ENCODE measurements at places on chromosomes 16 and 17.
A peak's percentile ranks its signal among the peaks of the same experiment; 100 is the strongest.

- peak; percentile 99 for DNase-seq
Observed at GRCh38 chr17:44108440-44109311, 14.8 kb downstream of the HDAC5 start.

- no peak for DNase-seq
Observed at GRCh38 chr16:89606006-89606405, 7.4 kb upstream of the DPEP1 start.

DNA sequence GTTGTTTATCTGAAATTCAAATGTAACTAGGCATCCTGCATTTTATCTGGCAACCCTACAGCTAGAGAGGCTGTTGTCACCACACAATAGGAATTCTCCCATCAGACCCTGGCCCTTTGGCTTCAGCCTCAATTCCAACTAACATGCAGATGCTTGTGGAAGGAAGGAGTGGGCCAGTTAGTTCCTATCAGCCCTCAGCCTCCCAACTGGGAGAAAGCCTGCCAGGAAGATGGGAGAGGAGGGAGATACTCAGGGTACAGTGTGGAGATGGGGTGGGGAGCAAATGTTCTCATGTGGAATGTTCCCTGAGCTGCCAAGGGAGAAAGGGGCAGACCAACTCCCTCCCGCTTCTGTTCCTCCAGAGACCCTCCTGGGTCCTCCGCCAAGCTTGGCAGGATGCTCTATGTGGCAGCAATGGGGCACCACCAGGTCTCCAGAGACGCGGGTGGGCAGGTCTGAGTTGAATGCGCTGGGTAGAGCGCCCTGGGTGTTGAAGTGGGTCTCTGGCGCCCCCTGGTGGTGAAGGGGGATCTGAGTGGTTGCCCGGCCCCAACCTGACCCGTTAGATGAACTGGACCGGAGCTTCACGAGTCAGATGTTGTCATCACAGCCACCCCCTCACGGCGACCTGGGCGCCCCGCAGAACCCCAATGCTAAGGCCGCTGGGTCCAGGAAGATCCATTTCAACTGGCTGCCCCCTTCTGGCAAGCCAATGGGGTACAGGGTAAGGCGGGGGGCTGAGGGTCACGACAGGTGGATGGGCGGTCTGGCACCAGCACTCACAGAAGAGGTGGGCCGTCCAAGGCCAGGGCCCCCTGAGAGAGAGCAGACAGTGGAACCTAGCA, 15.2 kb downstream of the GALK1 start:
- DNase-seq: peak; percentile 64

DNA sequence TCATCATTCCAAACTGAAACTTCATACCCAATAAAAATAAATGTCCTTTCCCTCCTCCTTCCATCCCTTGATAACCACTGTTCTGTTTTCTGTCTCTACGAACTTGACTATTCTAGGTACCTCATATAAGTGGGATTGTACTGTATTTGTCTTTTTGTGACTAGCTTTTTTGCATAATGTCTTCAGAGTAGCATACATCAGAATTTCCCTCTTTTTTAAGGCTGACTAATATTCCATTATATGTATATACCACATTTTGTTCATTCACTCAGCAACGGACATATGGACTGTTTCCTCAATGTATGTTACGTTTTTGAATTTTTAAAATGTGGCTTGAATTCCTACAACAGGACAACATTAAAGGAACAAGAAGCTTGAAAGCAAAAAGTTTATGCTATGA, 1.5 kb upstream of the NUFIP2 start:
- no peak for DNase-seq

DNA sequence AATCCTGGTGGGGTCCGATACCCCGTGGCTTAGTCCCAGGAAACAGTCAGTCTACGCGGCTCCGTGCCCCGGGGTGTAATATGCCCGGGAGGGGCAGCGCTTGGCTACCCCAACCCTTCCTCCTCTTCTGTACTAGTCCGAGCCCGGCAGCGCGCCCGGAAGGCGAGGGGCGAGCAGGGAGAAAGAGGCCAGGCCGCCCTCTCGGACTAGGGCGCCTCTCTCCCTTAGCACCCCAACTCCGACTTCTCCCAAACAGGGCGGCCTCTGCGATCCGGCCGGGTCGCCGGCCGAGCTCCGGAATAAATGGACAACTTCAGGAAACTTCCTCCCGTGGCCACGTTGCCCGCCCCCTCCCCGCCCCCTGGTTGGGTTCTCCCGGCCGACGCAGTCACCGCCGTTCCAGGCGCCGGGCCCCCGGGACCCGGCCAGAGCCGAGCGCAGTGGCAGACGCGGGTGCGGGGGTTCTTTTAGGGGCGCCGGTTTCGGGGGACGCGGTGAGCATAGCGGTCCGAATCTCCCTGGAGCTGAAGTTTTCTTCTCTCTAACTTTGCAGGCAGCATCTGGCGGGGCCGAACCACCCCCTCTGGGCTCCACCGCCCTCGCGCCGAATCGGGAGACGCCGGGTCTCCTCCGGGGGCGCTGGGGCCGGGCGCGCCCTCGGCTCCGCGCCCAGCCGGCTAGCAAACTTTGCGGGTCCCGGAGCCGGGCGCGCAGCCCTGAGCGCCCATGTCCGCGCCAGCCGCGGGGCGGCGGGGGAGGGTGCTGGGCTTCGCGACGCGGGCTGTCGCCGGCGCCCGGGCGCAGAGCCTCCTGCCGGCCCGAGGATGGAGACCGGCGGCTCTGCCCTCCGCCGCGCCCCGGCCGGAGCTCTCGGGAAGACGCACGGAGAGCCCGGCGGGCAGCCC, at the start of gene SDK2:
SDK2 (minus strand) TSS at position 301 of the 905 bp plus-strand sequence. CDS start 357 bp downstream, outside the sequence.
- peak; percentile 28 for DNase-seq

- DNase-seq: no peak
Observed at GRCh38 chr16:62665269-62665668, 629.0 kb upstream of the CDH8 start.

- DNase-seq: peak; percentile 57
Observed at GRCh38 chr16:30065943-30066760, 592 bp downstream of the ALDOA start.

- DNase-seq: peak; percentile 62
Observed at GRCh38 chr16:73058221-73058615, 10.3 kb upstream of the ZFHX3 start.

- DNase-seq: no peak
Observed at GRCh38 chr16:379183-379960, 2.4 kb downstream of the PGAP6 start.

GRCh38 chr17:71482625-71483024, 638.2 kb upstream of the SOX9 start:
- no peak for DNase-seq

- DNase-seq: peak; percentile 83
Observed at GRCh38 chr16:61900482-61900881, 135.8 kb downstream of the CDH8 start.

All from fibroblast of skin of back (primary cell).